Smooth muscle cell of bladder (primary cell): ENCODE measurements at places on chromosomes 2 and 18. TPM values are rescaled to one million over a fixed set of nuclear protein-coding genes. Genes with fewer than 3 reads are reported as not detected.

LBX2 gene
- total RNA-seq = 1.3 and 2.9 TPM in 2 replicates

TYMS gene
- total RNA-seq = 7.4 and 8.0 TPM in 2 replicates

STPG4 gene
- total RNA-seq = 0.28 and 0.37 TPM in 2 replicates

ALKAL2 gene
- total RNA-seq = 0.43 TPM in 1 of 2 replicates, not detected in the other

SNORC gene
- total RNA-seq = 0.57 and 0.92 TPM in 2 replicates

MAL gene
- total RNA-seq = not detected in 2 replicates

PLGLB2 gene
- 0.14 and 1.1 TPM in 2 replicates for total RNA-seq

NAT8 gene
- not detected in 2 replicates for total RNA-seq

CAD gene
- 19.6 and 28.0 TPM in 2 replicates for total RNA-seq

UGT1A9 gene
- total RNA-seq = under 0.01 TPM in 1 of 2 replicates, not detected in the other

AMER3 gene
- total RNA-seq = not detected in 2 replicates

REG3G gene
- total RNA-seq = not detected in 2 replicates

FOXD4L1 gene
- under 0.01 and 0.09 TPM in 2 replicates for total RNA-seq

HS1BP3 gene
- 24.5 and 27.5 TPM in 2 replicates for total RNA-seq

CHN1 gene
- total RNA-seq = 10.3 and 12.8 TPM in 2 replicates

IGFBP2 gene
- 2.8 and 4.7 TPM in 2 replicates for total RNA-seq
